Renal cortex interstitium (tissue), 15 donors: ENCODE measurements at places on chromosomes 4 and X.

DNA sequence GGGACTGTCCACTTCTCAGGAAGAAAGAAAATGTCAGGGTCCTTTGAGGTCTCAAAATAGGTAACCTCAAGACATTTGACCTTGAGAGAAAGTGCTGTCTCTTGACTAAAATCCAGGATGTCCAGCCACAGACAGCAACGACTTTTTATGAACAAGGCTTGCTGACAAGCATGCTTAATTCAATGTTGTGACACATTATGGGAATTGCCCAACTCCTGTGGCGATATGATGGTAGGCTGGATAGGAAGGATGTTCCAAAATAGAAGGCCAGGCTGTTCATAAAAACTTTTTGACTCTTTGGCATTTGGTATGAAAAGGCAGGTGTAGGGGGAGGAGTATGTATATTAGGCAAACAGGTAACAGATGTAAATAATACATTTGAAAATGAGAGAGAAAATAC, 50.8 kb upstream of the EDNRA start:
- DNase-seq: no peak

GRCh38 chrX:74248889-74249288, 55.1 kb upstream of the ZCCHC13 start:
- no peak for DNase-seq

DNA sequence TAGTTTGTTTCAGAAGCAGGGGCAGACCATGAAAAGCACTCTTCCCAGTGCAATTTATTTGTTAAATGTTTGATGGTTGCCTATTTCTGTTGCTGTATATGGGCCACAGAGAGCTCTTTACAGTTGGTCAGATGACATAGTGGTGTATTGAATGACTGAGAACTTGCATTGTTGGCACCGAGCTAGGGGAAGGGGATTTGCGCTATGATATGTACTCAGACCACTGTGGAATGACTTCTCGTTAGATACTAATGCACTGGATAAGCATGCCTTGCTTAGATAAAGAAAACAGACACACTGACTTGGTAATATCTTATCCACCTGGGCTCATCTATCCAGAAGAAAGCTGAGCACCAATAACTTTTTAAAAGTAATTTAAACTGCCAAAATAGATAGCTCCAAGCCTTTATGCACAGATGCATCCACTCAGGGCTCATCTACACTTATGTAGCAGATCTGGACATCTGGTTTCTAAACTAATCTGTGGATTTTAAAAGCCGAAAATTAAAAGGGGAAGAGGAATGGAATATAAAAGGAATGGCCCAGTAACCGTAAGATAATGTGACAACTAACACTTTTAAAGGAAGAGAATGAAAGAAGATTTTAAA, 132.7 kb downstream of the GATB start:
- no peak for DNase-seq

GRCh38 chr4:167274351-167274750, 40.1 kb upstream of the SPOCK3 start:
- no peak for DNase-seq

GRCh38 chr4:90095000-90095399, 32.2 kb upstream of the CCSER1 start:
- no peak for DNase-seq

GRCh38 chr4:10106421-10107039, 10.1 kb downstream of the WDR1 start:
- DNase-seq: no peak

DNA sequence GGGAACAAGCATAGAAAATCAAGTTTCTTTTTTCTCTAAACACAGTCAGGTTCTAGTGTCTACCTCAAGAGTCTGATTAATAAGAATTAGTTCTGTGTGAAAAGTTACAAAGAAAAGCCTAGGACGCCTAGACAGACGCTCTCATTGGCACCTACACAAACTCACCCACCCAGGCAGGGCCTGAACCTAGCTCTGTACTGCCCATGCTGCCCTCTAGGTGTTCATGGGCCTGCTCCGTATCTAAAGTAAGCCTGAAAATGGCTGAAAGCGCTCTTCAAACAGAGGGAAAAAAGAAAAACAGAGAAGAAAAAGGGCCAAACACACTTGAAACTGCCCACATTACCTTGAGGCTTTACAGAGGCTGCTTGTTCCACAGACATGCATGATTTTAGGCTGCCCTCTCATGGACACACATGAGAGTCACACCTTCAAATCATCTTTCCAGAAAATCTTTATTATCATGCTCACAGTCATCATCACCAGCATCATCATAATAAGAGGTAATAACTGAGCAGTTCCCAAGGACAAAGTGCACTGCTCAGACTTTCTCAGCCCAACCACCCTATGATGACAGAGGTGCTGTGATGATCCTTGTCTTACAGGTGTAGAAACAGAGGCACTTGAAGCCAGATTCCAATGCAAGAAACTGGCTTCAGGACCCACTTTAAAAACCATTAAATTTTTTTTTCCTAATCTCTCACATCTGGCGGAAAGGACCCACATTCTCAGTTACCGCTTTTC, 49.6 kb downstream of the MAP7D2 start:
- peak; percentile 15 for DNase-seq

DNA sequence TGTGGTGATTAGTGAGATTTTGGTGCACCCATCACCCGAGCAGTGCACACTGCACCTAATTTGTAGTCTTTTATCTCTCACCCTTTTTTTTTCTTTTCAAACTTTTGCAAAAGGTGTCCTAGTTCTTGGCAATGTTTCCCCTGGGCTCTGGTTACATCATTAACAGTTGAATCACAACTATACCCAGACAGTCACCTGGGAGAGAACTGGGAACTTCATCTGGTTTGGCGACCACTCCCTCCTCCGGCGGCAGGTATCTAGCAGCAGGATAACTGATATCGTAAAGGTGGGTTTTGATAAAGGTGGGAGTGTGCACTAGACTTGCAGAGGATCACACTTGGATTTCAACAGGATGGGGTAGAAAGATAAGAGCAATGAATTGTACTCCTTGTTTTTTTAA, 140.5 kb downstream of the CHIC2 start:
- no peak for DNase-seq

DNA sequence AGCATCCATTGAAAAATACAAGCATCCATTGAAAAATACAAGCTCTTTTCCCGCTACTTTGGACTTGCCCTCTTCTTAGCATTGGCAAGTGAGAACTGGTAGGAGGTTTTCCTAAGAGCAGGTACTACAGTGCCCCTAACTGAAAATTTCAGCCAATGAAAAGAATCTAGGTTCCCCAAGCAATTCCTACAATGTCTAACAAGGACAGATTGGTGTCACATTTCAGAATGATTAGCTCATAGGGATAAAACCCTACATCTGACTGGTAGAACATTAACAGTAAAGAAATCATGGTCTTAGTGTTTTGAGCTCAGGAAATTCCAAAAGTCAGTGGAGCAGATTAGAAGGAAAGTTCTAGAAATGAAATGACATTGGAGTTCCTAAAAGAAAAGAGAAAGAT, 68.6 kb upstream of the QRFPR start:
- DNase-seq: peak; percentile 29

- no peak for DNase-seq
Observed at GRCh38 chrX:103830848-103831247, 1.2 kb downstream of the RAB9B start.
